A673 (cell line): ENCODE measurements at places on chromosomes 7 and 10. TPM values are rescaled to one million over a fixed set of nuclear protein-coding genes. Genes with fewer than 3 reads are reported as not detected.

The FRMPD2 gene
- total RNA-seq = not detected in 2 replicates

The IPMK gene
- total RNA-seq = 8.2 and 8.3 TPM in 2 replicates

- DNase-seq = peak; percentile 26
These were observed 38.4 kb downstream of the SLC39A12 start for GRCh38 chr10:17989908-17990767.

DNA sequence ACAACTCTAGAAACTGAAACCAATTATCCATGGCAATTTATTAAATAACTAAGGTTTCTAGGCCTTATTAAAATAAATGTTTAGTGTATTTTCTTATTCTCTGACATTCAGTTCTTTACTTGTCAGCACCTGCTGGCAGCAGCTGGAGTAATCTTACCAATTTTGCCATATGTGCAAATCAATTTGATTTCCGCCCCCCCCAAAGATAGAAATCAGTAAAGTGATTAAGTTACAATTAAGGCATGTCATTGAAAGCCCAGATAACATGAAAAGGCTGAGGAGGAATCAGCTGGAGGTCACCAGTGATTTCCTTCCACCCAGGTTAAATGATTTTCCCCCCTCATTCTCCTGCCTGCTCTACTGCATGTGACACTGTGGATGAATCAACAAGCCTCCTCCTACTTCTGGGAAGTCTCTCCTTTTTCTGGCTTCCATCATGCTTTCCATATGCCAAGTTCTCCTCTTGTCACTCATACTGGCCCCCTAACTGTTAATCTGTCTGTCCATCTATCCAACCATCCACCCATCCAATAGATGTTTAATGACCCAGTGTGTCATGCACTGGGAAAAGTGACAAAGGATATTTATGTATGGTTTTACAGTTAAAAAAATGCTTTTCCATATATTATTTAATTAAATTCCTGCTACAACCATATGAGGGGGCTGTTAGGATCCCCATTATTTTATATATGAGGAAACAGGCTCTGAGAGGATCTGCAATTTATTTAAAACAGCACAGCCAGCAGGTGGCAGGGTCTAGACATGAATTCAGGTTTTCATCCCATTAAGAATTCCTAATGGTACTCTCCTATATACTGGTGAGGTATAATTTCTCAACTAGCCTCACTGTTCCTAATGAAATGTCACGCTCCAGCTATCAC is 116.5 kb downstream of the ATXN7L1 start:
- peak; percentile 86 for DNase-seq

GRCh38 chr10:60406182-60406581 is 16.5 kb upstream of the ANK3 start:
- DNase-seq = no peak

- DNase-seq = no peak
These were observed 407.3 kb upstream of the ADARB2 start for GRCh38 chr10:2144584-2144983.

DNA sequence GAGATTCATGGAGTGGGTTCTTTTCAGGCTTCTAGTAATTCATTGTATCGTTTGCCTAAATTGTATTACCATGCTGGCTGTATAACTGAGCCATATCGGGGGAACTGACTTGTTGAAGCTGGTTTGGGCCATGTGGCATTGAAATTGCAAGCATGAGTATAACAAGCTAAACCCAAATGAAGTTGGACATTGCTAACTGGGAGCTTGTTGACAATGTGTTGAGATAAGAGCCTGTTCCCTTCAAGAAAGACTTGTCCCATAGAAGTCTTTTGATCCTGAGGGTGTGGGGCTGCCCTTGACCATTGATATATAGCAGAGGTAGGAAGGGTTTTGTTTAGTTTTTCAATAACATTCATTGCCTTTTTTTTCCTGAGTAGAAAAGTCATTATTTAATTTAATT is 156.0 kb downstream of the VTI1A start:
- no peak for DNase-seq

DNA sequence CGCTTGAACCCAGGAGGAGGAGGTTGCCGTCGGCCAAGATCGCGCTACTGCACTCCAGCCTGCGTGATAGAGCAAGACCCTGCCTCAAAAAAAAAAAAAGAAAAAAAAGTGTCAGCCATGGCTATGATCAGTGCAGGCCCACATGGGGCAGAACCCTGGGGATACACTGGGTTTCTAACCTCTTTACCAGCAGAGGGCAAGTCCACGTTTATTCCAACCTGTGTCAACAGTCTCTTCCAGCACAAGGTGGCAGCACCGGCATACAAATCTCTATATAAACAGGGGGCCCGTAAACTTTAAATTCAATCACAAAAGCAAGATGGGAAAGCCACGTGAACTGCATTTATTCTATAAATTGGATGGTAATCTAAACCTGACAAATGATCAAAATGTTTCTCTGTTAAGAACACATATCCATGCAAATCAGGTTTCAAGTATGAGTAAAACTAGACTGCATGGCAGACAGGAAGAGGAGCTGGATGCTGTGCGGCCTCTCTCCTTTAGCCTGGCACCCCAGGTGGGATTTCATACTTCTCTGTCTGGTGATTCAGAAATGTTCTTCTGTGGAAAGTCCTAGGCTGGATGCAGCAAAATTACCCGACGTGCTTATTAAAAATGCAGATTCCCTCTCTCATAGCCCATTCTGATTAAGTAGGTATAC is 60.0 kb upstream of the STEAP1B start:
- peak; percentile 84 for DNase-seq
